GM23248 (cell line): ENCODE measurements at places on chromosomes 4 and X. TPM values are rescaled to one million over a fixed set of nuclear protein-coding genes. Genes with fewer than 3 reads are reported as not detected.

- no peak for DNase-seq
Observed at GRCh38 chr4:85642356-85643100, 167.6 kb downstream of the ARHGAP24 start.

DNA sequence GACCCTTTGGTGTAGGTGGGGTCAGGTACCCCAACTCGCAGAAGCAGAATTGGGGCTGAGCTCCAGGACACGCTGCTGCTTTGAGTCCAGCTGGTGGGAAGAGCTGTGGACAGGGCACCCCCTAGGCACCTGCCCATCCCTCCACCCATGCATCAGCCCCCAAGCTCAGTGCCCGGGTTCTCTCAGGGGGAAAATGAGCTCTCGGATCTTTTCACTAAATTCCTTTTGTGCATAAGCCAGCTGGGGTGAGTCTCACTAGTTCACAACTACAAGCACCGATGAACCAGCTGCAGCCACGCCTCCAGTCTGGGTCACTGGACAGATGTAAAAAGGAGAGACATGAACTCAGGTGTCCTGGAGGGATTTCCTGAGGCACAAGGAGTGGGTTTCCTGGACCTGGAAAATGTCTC is 286.8 kb downstream of the CRLF2 start:
- DNase-seq = no peak

DNA sequence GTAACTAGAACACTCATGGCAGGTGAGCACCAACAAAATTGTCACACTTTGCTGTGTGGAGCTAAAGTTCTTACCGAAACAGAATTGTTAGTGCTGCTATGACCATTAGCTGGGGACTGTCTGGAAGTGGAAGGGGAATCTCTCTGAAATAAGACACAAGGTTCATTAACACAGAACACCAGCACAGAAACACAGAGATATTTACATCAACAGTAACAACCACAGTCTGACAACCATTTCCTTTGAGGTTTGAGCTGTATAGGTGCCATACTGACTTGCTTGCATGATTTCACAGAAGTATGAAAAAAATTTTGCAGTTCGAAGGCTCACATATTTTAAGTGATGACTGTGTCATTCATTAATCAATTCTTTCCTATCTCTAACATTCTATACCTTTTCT is 109.8 kb downstream of the NYX start:
- DNase-seq = no peak

DNA sequence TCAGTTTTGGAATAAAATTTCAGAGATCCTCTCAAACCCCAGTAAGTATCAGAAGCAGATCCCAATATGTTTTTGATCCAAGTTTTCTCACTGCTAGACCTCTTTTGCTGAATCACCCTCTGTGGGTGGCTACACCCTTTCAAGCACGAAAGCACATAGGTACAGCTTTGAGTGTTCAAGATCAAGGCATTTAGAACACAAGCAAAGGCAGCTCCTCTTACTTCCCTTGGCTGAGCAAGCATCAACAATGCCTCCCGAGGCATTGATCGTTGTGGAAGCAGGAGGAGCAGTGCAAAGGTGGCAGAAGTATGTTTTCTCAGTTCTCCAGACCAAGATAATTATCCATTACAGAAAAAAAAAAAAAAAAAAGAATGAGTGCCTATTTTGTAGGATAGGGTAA is 72.0 kb upstream of the TSPAN7 start:
- DNase-seq = no peak

GRCh38 chr4:89000844-89001360 is 56.1 kb downstream of the FAM13A start:
- DNase-seq = peak; percentile 37

DNA sequence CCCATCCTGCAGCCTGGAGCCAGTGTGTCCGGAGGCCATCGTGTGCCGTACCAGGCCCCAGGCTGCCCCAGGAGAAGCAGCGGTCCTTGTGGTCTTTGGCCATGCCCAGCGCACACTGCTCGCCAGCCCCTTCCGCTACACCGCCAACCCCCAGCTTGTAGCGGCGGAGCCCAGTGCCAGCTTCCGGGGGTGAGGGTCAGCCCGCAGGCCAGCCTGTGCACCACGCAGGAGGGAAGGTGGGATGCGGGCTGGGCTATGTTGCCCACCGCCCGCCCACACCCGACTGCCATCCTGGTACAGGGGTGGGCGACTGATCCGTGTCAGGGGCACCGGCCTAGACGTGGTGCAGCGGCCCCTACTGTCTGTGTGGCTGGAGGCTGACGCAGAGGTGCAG is 7.6 kb upstream of the SRPK3 start:
- no peak for DNase-seq

DNA sequence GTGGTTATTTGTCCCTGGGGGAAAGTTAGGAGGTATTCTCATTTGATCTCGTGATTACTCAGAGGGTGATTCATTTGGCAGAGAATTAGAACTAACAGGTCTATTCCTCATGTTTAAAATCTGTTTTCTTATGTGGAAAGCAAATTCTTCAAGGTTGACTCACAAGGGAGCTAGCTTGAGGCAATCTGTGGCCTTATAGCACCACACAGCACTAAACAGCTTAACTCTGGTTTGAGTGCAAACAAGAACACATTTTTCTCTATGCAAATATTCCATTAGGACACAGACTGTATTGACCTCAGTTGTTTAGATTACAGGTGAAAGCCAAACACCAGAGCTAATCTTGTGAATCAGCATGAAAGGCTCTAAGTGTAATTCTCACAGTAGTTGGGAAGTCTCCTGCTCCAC is 694.4 kb upstream of the POU3F4 start:
- DNase-seq = peak; percentile 36

DNA sequence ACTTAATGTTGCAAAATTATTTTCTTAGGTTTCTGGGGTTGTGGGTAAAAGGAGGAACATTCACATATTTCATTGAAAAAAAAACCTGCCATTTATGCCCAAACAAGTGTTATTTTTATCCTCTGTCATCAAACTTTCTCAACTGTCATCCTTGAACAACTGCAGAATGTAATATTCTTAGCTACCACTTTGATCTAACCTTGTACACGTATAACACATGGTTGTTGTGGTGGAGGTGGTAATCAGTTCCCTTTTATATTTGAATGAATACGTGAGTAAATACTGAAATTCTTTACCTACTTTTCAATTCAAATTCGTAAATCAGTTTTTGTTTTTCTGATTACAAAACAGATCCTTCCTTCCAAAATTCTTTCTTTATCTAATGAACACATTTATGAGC is 3.8 kb upstream of the AMMECR1 start:
- no peak for DNase-seq

- no peak for DNase-seq
Observed at GRCh38 chrX:129958814-129959492, 23.5 kb upstream of the BCORL1 start.

DNA sequence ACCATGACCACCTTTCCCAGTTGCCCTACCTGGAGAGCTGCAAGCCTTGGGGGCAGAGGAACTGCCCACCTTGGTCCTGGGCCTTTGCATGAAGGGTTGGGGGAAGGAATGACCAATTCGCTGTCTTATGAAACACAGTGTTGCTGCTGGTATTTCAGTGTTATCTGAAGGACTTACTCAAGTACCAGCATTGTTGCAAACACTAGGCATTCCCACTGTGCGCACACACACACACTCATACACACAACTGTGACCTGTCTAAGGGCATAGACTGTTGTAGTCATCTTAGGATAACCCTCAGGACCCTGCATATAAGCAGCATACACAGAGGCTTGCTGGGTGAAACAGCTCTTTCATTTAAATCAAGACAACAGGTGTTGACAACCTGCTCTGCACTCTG is 210.9 kb downstream of the EVC2 start:
- no peak for DNase-seq

DNA sequence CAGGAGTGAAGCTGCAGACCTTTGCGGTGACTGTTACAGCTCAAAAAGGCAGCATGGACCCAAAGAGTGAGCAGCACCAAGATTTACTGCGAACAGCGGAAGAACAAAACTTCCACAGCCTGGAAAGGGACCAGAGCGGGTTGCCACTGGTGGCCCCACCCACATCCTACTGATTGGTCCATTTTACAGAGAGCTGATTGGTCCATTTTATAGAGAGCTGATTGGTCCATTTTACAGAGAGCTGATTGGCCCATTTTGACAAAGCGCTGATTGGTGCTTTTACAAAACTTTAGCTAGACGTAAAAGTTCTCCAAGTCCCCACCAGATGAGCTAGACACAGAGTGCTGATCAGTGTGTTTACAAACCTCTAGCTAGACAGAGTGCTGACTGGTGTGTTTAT is 134.2 kb upstream of the FRG1 start:
- no peak for DNase-seq

DNA sequence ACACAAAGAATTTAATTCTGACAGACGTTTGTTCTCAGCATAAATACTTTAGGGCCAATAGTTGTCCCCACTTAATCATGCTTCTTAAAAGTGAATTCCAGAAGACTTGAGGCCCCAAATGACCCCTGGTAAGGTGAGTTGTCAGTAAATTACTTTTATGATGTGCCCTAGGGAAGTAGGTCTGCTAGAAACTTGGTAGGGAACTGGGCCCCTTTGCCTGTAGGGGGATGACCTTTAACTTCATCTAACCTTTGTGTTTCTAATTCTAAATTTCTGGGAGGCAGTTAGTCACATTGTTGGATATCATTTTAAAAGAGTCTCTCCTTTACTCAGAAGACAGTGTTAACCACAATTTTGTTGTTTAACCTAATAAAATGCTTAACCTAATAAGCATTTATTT is 28.8 kb downstream of the HHIP start:
- no peak for DNase-seq

GRCh38 chr4:174157106-174157607 is 126.3 kb downstream of the FBXO8 start:
- DNase-seq = no peak

DNA sequence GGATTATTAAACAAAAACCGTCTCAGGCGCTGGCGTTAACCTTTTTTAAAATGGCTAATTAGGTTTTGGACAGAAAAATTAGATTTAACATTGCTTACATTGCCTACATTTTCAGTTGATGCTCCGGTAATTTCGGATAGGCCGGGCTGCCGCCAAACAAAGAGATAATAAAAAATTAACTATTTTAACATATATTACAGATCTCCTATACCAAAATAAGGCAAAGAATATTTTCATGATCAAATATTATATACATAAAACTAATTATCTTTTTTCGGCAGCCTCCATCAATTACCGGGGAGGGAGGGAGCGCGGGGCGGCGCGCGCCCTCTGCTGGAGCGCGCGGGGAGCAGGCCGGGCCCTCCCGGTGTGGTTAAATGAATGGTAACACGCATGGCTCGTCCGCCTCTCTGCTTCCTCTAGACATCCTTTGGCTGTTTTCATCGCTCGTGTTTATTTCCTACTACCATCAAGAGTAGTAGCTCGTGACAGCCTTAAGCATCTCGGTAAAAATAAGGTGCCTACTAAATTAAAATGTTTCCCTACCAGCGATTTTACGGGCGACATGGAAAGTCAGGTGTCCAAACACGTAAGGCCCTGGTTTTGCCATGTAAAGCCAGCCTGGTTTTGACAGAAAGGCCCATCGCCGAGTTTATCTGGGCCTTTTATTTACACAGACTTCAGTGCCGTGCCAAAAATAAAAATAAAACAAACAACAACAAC is 52.4 kb upstream of the TMEM33 start:
- DNase-seq = peak; percentile 59

DNA sequence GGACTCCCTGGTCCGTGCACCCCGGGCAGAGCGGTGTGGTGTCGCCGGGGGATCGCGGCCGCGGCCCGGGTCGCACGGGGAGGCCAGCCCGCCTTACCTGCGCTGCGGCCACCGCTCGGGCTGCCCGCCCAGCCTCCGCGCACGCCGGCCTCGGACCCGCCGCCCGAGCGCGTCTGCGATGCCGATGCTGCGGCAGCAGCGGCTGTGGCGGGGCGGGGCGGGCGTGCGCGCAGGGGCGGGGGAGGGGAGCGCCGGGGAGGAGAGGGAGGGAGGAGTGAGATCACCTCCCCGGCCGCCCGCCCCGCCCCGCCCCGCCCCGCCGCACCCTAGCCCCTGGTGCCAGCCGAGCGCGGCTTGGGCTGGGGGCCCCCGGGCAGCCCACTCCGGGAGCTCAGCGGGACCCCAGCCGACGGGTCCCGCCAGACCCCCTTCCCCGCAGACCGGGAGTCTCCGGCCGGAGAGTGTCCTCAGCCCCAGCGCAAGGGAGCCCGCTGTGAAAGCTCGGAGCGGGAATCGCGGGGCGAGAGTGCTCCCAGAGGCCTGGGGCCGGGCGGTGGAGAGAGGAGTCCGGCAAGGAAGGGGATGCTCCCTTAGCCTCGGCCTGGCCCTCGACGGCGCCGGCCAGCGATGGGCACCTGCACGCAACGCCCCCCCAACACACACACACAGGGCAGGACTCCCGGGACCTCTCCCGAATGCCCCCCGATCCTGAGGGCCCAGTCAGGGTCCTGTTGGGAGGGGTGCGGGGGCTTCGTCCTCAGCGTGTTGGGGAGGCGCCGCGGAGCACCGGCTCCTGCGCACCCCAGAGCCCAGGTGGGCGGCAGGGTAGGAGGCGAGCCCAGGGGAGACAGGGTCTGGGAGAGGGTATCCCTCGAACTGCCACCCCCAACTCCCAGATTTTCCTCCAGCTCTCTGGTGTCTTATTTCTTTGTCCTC is at the start of gene L1CAM:
TSS of gene L1CAM (minus strand) at position 206 of the 936 bp plus-strand sequence. CDS start 10,337 bp downstream, outside the sequence.
- peak; percentile 21 for DNase-seq

- peak; percentile 25 for DNase-seq
Observed at GRCh38 chr4:16916719-16917337, 18.4 kb upstream of the LDB2 start.

- no peak for DNase-seq
Observed at GRCh38 chrX:69170319-69170718, 5.1 kb upstream of the PJA1 start.

GRCh38 chrX:53050841-53051240 is 2.3 kb downstream of the GPR173 start:
- DNase-seq = peak; percentile 45

RBM41 gene
- total RNA-seq = 4.9 and 23.3 TPM in 2 replicates

POLN gene
- 1.8 and 3.9 TPM in 2 replicates for total RNA-seq

GPRASP3 gene
- 0.89 and 1.5 TPM in 2 replicates for total RNA-seq

CXCL8 gene
- total RNA-seq = 20.0 TPM in 2 replicates

LRCH2 gene
- 2.3 and 2.4 TPM in 2 replicates for total RNA-seq

ARMCX1 gene
- 29.0 and 30.0 TPM in 2 replicates for total RNA-seq

TRIML2 gene
- not detected in 2 replicates for total RNA-seq

ATOH1 gene
- not detected in 2 replicates for total RNA-seq

TIMP1 gene
- 2,871 and 4,277 TPM in 2 replicates for total RNA-seq

MAGEB10 gene
- not detected in 2 replicates for total RNA-seq

PDZD4 gene
- 1.5 TPM in 1 of 2 replicates, not detected in the other for total RNA-seq
